ENCODE measurements at places on chromosomes 2 and 18. TPM values are rescaled to one million over a fixed set of nuclear protein-coding genes. Genes with fewer than 3 reads are reported as not detected.

The AGXT gene
- polyA plus RNA-seq: 1.2 TPM

The GALR1 gene
- polyA plus RNA-seq: not detected

The LOXL3 gene
- 1.8 TPM for polyA plus RNA-seq

The HMSD gene
- 0.62 TPM for polyA plus RNA-seq

The AKAIN1 gene
- polyA plus RNA-seq: not detected

The PMAIP1 gene
- 10.1 TPM for polyA plus RNA-seq

The TTC27 gene
- polyA plus RNA-seq: 10.2 TPM

The SP110 gene
- polyA plus RNA-seq: 47.9 TPM

Data from spleen (tissue), 13 donors.